ENCODE measurements at places on chromosomes 2 and 18. TPM values are rescaled to one million over a fixed set of nuclear protein-coding genes. Genes with fewer than 3 reads are reported as not detected.

Gene AGXT
- not detected for polyA plus RNA-seq

Gene APLF
- polyA plus RNA-seq: 1.1 TPM

Gene ERMN
- polyA plus RNA-seq: not detected

DNA sequence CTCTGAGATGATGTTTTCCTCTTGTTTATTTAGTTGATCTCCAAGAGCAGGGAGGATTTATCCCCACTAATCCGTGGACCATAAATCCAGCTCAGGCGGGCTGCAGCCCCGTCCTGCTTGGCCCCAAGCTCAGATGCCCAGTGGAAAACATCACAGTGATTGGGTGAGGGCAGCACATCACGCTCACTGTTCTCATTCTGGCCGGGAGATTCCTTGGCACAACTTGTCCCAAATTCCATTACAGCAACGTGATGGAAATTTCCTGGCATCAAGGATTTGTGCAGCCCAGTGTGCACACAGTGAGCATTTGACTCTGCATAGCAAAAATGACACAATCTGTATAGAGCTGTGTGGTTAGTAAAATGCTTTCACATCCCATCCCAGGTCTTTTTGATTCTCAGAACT is 96.8 kb downstream of the VAPA start:
- H3K4me1 ChIP-seq: peaks cover 7% of the 10 kb centered on the region
- H3K27me3 ChIP-seq: no peaks in the 10 kb centered on the region
- no peak overlapping the region for H3K4me3 ChIP-seq
- no peaks in the 10 kb centered on the region for H3K36me3 ChIP-seq
- peak overlapping the region; percentile 44 for H3K27ac ChIP-seq

- H3K27me3 ChIP-seq: no peaks in the 10 kb centered on the region
- no peak for DNase-seq
- no peak overlapping the region for H3K4me3 ChIP-seq
- no peak overlapping the region for H3K27ac ChIP-seq
These were observed 35.0 kb downstream of the SRSF7 start for GRCh38 chr2:38716185-38716584.

GRCh38 chr2:120435671-120436459 is 89.9 kb downstream of the INHBB start:
- H3K4me1 ChIP-seq: no peaks in the 10 kb centered on the region
- no peak overlapping the region for H3K4me3 ChIP-seq
- H3K27ac ChIP-seq: no peak overlapping the region

GRCh38 chr2:80506563-80506962 is 202.0 kb upstream of the LRRTM1 start:
- H3K27ac ChIP-seq: no peak overlapping the region
- H3K4me3 ChIP-seq: no peak overlapping the region
- H3K27me3 ChIP-seq: no peaks in the 10 kb centered on the region
- no peak for DNase-seq
- no peaks in the 10 kb centered on the region for H3K36me3 ChIP-seq

- H3K36me3 ChIP-seq: no peaks in the 10 kb centered on the region
- no peak overlapping the region for H3K4me3 ChIP-seq
- no peak overlapping the region for H3K27ac ChIP-seq
- no peak for DNase-seq
- no peaks in the 10 kb centered on the region for H3K4me1 ChIP-seq
- H3K27me3 ChIP-seq: no peaks in the 10 kb centered on the region
These were observed 68.3 kb downstream of the ACKR3 start for GRCh38 chr2:236637686-236638569.

- no peaks in the 10 kb centered on the region for H3K36me3 ChIP-seq
- no peaks in the 10 kb centered on the region for H3K27me3 ChIP-seq
- DNase-seq: no peak
- H3K27ac ChIP-seq: no peak overlapping the region
- no peaks in the 10 kb centered on the region for H3K4me1 ChIP-seq
These were observed 35.1 kb downstream of the SH2D6 start for GRCh38 chr2:85453571-85453970.

- peaks cover under 1% of the 10 kb centered on the region for H3K36me3 ChIP-seq
- H3K27me3 ChIP-seq: no peaks in the 10 kb centered on the region
- DNase-seq: no peak
- no peak overlapping the region for H3K4me3 ChIP-seq
- peaks cover 16% of the 10 kb centered on the region for H3K4me1 ChIP-seq
These were observed 2.4 kb upstream of the PMAIP1 start for GRCh38 chr18:59897321-59897954.

GRCh38 chr2:121283670-121284462 is 1.1 kb downstream of the TFCP2L1 start:
- DNase-seq: no peak
- H3K4me3 ChIP-seq: no peak overlapping the region
- H3K27ac ChIP-seq: no peak overlapping the region
- no peaks in the 10 kb centered on the region for H3K36me3 ChIP-seq
- H3K4me1 ChIP-seq: peaks cover 3% of the 10 kb centered on the region
